ENCODE measurements at places on chromosomes 5 and 9. TPM values are rescaled to one million over a fixed set of nuclear protein-coding genes. Genes with fewer than 3 reads are reported as not detected.

Gene PANK3
- total RNA-seq = 66.2 TPM

Gene ESM1
- 70.8 TPM for total RNA-seq

Gene RAPGEF1
- 69.3 TPM for total RNA-seq

Gene IL31RA
- total RNA-seq = 0.19 TPM

Gene PHF24
- not detected for total RNA-seq

Gene UQCRQ
- total RNA-seq = 68.8 TPM

Gene ST8SIA4
- 3.1 TPM for total RNA-seq

Gene FAM114A2
- 45.5 TPM for total RNA-seq

Gene SPATA31C1
- not detected for total RNA-seq

Gene SIT1
- not detected for total RNA-seq

GRCh38 chr5:72440207-72440638, 67.0 kb downstream of the ZNF366 start:
- DNase-seq = no peak

GRCh38 chr5:79133657-79134451, 22.2 kb downstream of the BHMT start:
- peak; percentile 81 for DNase-seq

GRCh38 chr5:58890701-58891085, 307.8 kb downstream of the RAB3C start:
- DNase-seq = no peak

DNA sequence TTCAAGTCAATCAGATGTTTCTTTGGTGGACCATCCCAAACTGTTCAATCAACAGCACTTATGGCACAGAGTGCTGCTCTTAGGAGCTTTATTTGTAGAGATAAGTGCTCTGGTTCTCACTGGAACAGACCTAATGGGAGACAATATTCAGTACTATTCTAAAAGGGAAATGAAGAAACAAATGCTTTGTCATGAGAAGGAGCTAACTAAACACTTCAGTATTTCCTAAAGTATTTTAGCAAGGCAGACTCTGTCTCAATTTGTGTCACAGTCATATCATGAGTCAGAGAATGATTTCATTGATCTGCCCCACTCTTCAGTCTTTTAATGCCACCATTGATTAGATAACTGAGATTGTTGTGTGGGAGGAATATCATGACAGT, 175.3 kb downstream of the SLF1 start:
- peak; percentile 47 for DNase-seq

DNA sequence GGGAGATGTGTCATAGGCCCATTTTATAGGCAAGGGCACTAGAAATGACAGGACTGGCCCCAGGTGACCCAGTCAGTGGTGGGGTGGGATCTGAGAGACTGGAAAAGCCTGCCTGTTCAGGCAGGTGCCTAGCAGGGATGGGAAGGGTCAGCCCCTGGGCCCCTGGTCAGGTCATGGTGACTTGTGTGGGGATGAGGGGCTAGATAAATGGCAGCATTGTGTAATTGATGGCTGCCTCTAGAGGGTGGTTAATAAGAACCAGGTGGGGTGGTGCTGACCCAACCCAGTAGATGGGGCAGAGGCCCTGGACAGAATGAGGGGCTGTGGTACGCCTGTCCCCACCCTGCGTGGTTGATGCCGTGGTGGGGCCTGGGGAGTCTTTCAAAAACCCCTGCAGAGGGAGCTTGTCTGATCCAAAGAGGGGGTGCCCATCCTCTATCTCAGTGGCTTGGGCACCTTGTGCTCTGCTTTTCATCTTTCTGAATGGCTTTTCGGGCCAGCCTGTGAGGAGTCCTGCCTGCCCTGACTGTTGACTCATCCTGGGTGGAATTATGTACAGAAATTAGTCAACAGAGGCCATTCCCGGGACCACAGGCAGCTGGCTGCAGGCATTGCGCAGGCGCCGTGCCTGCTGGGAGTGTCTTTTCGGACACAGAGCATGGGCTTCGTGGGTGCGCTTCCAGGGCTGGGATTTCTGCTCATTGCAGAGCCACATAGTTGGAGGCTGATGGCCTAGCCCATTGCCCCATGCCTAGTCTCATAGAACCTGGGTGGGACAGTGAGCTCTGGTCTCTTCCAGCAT, 93.6 kb upstream of the PITX1 start:
- no peak for DNase-seq

GRCh38 chr5:111268300-111268699, 44.1 kb downstream of the CAMK4 start:
- DNase-seq = no peak

GRCh38 chr5:126501448-126501847, 78.2 kb downstream of the GRAMD2B start:
- DNase-seq = no peak

DNA sequence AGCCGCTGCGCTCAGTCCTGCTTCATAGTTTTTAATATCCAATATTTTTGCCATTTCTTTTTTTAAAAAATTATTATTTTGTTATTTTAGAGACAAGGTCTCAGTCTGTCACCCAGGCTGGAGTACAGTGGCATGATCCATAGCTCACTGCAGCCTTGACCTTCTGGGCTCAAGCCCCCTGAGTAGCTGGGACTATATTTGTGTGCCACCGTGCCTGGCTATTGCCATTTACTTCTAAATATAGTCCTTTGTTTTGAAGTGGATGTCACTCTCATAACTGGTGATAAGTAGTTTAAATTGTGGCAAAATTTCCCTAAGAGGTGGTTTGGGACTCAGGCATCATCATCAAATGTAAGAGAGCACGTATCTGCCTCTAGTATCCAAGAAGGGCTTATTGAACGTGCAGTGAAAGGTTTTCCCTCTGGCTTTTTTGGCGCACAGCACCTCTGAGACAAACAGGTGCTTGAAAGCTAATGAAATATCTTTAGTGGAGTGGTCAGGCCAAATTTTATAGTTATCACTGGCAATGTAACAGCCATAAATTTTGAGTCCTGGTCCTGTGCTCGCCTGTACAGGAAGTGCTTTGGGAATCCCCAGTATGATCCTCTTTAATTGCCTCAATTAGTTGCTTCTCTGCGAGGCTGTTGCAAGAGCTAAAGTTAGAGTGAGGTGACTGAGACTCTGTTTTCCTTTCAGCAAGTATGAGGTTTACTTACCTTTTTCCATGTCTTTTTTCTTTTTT, 14.8 kb downstream of the STXBP1 start:
- no peak for DNase-seq

GRCh38 chr5:168844922-168845296, 265.7 kb upstream of the PANK3 start:
- no peak for DNase-seq

- DNase-seq = no peak
Observed at GRCh38 chr9:27202056-27202455, 93.0 kb downstream of the TEK start.

DNA sequence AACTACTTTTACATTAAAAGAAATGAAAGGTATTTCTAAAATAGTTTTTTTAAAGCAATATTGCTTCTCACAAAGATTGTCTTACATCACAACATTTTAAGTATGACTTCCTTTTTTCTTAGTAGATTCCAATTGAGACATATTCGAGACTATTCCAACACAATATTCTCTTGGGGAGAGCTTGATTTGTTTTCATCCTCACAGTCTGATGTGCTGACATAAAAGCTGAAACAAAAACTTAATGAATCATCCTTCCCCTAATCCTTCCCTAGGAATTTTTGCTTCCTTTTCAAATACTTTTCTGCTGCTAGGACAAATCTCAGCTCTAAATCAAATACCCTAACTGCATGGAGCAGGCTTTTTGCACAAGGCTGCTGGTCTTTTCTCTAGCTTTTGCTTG, 245.8 kb upstream of the MAP3K1 start:
- peak; percentile 60 for DNase-seq

- peak; percentile 92 for DNase-seq
Observed at GRCh38 chr5:53373451-53374158, 106.8 kb upstream of the FST start.

DNA sequence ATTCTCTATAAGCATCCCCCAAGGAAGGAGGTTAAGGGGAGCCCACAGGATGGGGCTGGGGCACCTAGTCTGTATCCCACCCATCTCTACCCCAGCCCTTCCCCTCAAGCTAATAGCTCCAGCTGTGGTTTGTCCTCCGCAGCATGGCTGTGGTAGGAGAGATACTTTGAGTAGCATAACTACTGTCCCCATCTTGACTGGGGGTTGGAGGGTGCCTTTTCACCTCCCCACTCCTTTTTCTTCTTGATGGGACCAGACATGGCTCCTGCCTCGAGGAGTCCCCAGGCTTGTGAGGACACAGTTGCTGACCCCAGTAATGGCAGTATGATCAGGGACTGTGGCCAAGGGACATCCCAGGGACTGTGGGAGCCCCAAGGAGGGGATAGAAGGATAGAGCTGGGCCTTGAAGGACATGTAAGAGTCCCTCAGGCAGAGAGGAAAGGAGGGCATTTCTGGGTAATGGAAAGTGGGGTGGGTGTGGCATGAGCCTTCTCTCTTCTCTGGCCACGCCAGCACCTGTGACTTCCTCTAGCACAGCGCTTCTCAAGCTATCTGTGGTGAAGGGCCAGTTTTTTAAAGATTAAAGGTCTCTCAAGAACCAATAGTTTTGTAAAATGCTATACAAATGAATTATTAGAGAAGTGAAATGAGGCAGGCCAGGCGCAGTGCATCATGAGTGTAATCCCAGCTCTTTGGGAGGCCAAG, 14.0 kb downstream of the OLFML2A start:
- DNase-seq = no peak

- DNase-seq = no peak
Observed at GRCh38 chr9:32376285-32376684, 8.2 kb upstream of the ACO1 start.

- DNase-seq = no peak
Observed at GRCh38 chr9:124215368-124215910, 42.3 kb upstream of the NEK6 start.

- DNase-seq = no peak
Observed at GRCh38 chr9:78031444-78031892, at the start of gene GNAQ. TSS of gene GNAQ (minus strand) at chr9:78031811. CDS start at chr9:78031235, 576 bp downstream.

GRCh38 chr9:110160123-110160522, 47.8 kb downstream of the C9orf152 start:
- no peak for DNase-seq

GRCh38 chr5:176429972-176430371, 13.6 kb upstream of the CLTB start:
- DNase-seq = peak; percentile 55

DNA sequence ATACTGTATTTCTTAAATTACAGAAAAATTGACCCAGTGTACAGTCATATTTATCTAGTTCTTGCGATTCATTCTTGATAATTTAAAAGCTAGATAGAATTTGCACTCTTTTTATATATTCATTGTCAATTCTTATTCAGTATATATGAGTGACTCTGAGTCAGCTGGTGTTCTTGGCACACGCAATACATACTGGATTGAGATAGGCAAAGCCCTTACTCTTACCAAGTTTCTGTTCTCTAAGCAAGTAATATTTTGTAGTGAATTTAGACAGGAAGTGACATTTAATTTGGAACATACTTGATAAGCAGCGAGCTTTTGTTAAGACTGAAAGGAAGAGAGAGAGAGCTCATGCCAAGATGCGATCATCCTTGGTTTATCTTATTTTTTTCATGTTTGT, 57.7 kb downstream of the GPBP1 start:
- DNase-seq = peak; percentile 61

DNA sequence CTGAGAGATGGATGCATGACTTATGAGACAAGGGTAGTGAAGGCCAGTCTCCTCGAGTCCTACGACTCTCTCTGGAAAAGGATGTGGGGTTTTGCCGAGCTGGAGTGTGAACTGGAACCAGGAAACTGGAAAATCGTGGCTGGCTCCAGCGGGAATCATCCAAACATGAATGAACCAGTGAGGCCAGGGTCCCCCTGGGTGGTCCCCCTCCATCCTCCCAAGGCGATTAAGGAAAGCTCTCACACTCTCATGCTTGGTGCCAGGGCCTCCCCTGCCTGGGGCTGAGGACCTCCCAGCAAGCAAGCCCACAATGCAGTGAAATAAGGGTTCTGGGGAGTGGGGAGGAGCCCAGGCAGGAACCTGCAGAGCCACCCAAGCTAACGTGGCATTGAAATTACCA, 9.6 kb upstream of the AMBP start:
- DNase-seq = no peak

GRCh38 chr9:101480386-101480785, 44.8 kb upstream of the ALDOB start:
- no peak for DNase-seq

DNA sequence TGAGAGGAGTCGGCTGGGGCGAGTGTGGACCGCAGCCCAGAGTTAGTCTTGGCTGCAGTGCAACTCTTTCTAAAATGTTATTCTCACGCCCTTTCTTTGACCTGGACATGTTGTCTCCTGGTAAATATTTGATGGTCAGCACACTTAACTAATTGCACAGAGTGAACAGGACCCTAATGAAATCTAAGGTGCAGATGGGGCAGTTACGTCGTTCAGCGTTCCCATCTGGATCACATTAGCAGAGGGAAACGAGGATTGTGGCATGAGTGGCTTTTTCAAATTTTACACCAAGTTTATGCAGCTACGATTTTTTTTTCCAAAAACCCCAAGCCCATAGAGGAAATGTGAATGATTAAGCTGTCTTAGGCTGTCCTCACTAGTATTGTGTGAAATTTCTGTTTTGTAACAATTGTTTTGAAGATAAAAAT, 483 bp downstream of the C9orf85 start:
- DNase-seq = peak; percentile 82

DNA sequence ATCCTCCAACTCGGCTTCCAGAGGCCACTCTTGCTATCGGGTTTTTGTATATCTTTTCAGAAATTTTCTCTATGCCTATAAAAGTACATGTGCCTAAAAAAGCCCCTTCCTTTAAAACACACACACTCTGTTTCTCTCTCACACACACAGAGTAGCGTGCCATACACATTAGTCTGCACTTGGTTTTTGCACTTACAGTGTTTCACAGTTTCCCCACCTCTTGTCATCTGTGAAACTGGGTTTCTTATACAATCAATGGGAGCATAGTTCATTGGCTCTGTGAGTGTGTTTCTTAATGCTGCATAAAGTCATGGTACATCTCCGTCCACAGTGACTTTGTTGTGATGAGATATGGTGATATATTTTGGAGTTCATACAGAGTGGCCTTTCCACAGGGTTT, 664 bp upstream of the IGFBPL1 start:
- no peak for DNase-seq

- DNase-seq = peak; percentile 16
Observed at GRCh38 chr5:40043916-40044315, 619.1 kb upstream of the DAB2 start.

DNA sequence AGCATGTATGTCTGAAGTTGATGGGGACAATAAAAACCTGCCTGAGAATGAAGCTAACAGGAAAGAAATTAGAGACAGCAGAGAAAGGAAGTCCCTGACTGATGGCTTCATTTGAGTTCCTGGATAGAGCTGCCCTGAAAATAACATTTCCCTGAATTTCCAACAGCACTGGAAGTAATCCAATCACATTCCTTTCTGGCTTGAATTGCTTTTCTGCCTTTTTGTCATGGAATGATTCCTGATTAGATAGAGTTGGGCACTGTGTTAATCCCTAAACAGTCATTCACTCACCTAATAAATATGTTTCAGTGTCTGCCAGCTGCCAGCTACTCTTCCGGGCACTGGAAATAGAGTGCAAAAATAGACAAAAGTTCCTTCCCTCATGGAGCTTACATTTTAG, 30.0 kb upstream of the SH3RF2 start:
- DNase-seq = no peak

- no peak for DNase-seq
Observed at GRCh38 chr9:1457460-1457859, 407.3 kb downstream of the DMRT2 start.

- no peak for DNase-seq
Observed at GRCh38 chr5:133785182-133785581, 172.8 kb upstream of the FSTL4 start.

Data from dermis blood vessel endothelial cell (primary cell).